ENCODE measurements at places on chromosomes 5 and 9. TPM values are rescaled to one million over a fixed set of nuclear protein-coding genes. Genes with fewer than 3 reads are reported as not detected.

GRCh38 chr9:7150153-7150890, 392.5 kb downstream of the KDM4C start:
- DNase-seq, result no peak

Gene SPATA31C1
- total RNA-seq, result not detected

GRCh38 chr9:104855807-104856206, 72.1 kb downstream of the ABCA1 start:
- DNase-seq, result no peak

GRCh38 chr9:3434594-3434993, 91.2 kb downstream of the RFX3 start:
- DNase-seq, result no peak

GRCh38 chr5:177109810-177110209, 23.1 kb downstream of the FGFR4 start:
- DNase-seq, result no peak

- no peak for DNase-seq
Measured at GRCh38 chr5:127839496-127840197, 136.5 kb downstream of the CCDC192 start.

GRCh38 chr9:34386656-34387055, 10.0 kb upstream of the MYORG start:
- DNase-seq, result no peak

GRCh38 chr5:77301447-77301883, 91.0 kb downstream of the PDE8B start:
- no peak for DNase-seq

GRCh38 chr9:93041108-93041802, 17.2 kb upstream of the SUSD3 start:
- DNase-seq, result no peak

DNA sequence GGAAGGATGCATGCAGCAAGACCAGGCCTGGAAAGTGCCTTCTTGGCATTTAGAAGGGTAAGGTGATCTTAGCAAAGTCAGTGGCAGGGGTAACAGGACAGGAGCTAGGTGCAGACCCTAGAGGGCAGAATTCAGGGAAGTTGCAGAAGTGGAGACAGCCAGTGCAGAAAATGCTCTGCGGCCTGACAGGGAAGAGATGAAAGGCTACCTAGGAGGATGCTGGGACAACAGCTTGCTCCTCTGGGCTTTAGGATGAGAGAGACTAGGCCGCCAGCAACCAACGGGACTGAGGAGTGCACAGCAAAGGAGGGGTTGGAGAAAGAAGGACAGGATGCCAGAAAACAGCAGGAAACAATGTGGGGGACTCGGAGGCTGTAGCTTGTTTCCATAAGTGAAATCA, 219.9 kb downstream of the FSTL4 start:
- peak; percentile 92 for DNase-seq

Gene COL5A1
- 36.6 TPM for total RNA-seq

DNA sequence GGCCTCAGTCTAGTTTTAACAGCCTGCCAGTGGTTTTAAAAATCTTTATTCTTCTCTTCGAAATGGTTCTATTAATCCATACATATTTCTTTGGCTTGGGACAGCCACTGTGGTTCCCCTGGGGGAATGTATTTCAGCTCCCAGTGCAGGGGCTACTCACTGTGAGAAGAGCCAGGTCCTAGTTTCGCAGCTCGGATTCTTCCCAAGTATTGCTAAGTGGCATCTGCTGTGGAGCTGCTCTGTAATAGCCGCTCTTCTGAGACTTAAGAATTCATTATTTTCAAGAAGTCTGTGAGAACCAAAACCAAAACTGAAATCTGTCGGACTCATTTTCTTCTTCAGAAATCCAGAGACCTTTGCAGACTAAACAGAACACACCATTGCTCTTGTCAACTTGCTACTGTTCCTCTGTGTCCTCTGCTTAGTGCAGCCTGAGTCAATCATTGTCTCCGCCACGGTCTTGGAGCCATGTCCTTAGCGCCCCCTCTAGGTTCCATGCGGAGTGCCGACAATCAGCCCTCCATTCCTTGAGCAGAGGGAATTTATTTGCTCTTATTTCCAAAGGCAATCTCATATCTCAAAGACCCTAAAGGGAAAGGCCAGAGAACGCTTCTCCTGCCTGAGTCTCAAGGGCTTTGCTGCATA, 478.2 kb downstream of the SPATA31D1 start:
- DNase-seq, result no peak

Gene EPB41L4B
- total RNA-seq, result 4.7 TPM

DNA sequence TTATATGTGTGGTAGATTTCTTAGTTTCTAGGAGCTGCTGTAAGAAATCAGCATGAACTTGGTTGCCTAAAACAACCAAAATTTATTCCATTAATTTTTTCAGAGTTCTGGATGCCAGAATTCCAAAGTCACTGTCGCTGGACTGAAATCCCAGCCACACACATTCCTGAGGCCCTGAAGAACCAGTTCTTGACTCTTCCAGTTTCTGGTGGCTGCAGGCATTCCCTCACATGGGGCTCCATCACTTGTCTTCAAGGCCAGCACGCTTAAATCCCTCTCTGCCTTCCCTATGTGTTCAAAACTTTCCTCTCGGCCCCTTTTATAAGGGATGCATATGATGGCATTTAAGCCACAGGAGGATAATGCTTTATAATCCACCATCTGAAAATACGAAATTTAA, 1237.5 kb upstream of the CDH9 start:
- no peak for DNase-seq

DNA sequence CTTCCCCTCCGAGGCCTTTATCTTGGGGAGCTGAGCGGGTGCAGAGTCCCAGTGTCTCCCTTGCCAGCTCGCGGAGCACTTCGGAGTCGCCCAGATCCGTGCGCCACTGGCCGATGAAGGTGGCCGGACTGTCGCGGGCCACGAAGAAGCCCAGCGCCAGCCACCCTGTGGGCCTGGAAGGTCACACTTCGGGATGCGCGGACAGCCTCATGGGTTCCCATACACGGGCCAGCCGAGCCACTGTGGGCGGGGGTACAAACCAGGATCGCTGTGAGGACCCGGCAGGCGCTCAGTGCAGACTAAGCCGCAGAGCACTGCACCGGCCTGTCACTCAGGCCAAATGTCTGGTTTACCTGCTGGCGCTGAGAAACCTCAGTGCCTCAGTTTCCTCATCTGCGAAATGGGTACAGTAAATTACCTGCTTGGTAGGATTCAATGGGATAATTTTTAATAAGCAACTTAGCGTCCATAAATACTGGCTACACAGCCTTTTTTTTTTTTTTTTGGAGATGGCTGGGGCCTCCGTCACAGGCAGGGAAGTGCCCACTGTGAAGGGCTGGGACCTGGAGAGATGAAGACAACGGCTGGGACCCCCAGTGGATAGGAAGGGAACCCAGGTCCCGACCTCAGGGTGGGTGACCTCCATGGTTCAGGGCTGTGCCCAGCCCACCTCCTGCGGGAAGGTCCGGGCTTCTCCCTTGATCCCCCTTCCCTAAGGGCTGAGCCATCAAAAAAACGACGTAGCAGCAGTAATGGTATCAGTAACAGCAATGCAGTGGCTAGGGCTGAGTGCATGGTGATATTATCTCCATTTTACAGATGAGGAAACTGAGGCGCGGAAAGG, 38.7 kb upstream of the CTSV start:
- DNase-seq, result no peak

- DNase-seq, result no peak
Measured at GRCh38 chr5:40485021-40485998, 194.4 kb upstream of the PTGER4 start.

DNA sequence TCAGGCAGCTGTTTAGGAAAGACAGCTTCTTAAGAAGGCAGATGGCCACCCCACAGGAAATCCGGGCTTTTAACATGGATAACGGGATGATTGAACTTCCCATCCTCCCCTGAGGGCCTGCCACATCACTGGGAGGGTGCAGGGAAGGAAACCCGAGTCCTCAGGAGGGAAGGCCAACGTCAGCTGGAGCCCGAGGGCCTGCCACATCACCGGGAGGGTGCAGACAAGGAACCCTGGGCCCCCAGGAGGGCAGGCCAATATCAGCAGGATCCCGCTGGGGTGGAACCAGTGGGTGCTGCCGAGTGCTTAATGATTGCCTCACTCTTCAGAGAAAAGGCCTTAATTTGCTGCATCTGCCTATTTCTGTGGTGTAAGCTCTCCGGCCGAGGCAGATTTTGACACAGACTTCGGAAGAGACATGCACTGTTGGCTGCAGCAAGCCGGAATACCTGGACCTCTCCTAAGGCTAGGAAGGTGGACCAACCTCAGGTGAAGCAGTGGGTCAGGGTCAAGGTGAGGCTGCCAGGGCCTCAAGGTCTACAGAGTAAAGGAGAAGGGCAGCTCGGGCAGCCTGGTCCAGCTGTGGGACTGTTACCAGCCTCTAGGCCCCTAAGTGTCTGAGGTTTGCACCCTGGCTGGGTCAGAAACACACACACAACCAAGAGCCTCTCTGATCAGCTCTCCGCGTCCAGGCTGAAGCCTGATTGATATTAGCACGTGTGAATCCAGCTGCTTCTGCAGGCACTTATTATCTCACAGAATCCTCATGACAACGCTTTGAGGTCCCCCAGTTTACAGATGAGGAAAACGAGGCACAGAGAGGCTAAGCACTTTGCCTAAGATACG, 14.8 kb upstream of the COL5A1 start:
- no peak for DNase-seq

DNA sequence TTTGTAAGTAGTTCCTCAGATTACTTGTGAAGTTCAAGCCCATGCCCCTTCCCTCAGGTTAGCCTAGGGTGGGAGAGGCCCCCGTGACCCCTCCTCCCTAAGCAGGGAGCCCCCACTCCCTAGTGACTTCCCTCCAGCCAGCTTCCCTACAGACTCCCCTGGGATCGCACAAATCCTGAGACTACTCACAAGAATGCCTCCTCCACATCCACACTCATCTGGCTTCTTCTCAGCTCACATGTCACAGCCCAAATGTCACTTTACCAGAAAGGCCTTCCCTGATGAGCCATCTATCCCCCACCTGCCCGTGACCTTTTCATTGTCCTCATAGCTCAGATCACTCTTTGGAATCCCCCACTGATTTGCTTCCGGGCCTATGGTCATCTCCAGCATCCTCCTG, 96.7 kb upstream of the ARAP3 start:
- DNase-seq, result no peak

DNA sequence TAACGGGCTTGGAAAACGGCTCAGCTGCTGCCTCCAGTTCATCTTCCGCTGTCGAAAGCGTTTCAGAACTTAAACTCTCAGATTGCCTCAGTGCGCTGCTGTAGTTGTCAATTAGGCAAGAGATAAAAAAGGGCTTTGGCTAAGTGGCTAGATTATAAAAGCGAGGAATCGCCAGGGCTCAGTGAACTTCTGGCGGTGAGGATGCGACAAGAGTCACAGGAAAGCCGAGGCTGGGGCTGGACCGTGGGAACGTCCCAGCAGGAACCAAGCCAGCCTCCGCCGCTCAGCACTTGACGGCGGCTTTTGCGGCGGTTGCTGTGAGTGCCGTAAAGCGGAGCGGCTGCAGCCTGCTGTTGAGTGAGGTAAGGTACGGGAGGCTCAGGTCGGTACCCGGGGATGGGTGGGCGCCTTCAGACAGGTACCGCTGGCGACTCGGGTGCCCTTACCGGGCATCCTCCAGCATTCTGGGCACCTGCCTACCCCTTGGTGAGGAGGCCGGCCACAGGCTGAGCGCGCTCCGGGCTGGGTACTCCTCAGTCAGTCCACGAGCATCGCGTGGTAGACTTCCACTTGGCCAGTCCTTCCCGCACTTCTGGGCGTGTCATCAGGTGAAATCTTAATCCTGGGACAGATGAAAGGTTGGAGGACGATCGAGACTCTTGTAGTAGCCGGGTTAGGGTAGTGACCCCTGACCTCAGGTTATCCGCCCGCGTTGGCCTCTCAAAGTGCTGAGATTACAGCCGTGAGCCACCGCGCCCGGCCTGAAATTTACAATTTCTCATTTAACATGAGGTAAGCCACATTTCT, at the start of gene FKTN:
Gene FKTN, plus strand, starts transcription at position 328 of the 807 bp plus-strand sequence. CDS start 16,902 bp downstream, outside the sequence.
- peak; percentile 88 for DNase-seq

DNA sequence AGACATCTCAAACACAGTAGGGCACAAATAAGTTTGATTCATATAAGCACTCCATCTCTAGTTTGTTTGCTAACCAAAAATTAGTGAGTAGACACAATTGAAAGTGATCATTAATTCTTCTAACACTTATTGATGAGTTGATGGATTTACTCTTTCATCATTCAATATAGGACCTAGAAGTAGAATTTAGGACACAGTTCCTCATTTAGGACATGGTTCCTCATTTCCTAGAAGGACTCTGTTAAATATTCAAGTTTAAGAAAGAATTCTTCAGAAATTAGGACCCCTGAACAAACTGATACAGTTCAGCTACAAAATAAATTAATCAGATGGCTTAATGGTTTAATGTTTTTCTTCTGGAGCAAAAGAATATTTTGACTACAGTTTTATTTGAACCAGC, 143.5 kb upstream of the PRR16 start:
- no peak for DNase-seq

- no peak for DNase-seq
Measured at GRCh38 chr5:140569197-140569596, 4.6 kb downstream of the SLC35A4 start.

Data from vagina (tissue), 2 donors.